ENCODE measurements at places on chromosomes 6 and 20. TPM values are rescaled to one million over a fixed set of nuclear protein-coding genes. Genes with fewer than 3 reads are reported as not detected.

TP53TG5 gene
- total RNA-seq, result not detected

KCNQ5 gene
- total RNA-seq, result 2.6 TPM

DXO gene
- total RNA-seq, result 15.9 TPM

DNA sequence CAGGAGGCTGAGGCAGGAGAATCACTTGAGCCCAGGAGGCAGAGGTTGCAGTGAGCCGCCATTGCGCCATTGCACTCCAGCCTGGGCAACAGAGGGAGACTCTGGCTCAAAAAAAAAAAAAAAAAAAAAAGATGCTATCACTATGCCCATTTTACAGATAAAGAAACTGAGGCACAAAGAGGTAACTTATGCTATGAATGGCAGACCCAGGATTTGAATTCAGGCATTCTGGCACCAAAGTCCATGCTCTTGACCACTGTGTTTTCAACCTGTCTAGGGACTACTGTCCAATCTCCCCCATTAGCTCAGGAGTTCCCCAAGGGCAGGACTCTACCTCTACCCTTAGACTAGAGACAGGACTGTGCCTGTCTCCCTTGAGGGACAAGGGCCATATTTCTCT lies 9.1 kb upstream of the MDFI start:
- no peak for DNase-seq

- DNase-seq, result no peak
Measured at GRCh38 chr6:90719321-90720195, 132.7 kb upstream of the MAP3K7 start.

DNA sequence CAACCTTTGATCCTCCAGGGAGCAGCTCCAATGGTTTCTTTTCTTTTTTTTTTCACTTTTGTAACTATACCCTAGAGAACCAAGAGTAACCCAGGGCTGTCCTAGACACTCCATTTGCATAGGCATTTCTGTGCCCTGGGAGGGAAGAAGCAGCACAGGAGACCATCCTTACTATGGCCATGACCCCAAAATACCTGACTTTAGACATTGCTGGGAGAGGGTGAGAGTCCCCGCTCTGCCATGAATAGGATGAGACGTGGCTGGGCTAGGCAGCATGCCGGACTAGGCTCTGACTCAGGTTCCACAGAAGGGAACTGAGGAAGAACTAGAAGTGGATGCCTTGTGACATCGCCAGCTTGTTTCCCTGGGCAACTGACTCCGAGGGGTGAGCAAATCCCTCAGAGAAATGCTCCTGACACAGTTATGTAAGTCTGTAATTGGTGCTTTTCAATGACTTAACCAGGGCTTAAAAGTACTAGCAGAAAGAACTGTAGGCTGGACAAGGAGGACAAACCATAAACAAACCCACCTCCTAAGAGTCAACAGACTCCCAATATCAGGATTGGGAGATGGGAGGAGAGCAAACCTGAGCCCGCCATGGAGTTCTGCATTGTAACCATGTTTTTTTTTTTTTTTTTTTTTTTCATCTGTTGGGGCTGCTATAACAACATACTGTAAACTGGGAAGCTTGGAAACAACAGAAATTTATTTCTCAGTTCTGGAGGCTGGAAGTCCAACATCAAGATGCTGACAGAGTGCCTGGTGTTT lies 910 bp upstream of the ADTRP start:
- no peak for DNase-seq

GRCh38 chr6:15604843-15605242 lies 58.0 kb downstream of the DTNBP1 start:
- DNase-seq, result no peak

DNA sequence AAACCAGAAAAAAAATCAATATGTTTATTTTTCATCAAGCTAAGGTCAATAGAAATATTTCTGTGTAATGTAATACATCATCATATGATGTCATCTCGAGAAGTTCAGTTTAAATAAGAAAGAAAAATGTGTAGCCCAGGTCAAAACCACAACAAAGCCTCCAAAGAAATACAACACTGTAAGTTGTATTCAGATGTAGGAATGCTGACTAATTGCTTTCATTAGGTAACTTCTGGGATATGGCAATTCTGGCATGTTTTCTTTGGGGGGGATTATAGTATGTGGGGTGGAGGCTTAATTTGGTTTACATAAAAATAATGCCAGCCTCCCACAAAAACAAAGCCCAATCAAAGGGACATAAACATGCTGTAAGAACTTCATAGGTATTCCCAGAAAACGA lies 881.8 kb upstream of the CITED2 start:
- no peak for DNase-seq

- no peak for DNase-seq
Measured at GRCh38 chr6:85062884-85063283, 298.5 kb upstream of the TBX18 start.

Measured in fibroblast of the aortic adventitia (primary cell).